Ovary (tissue), 10 donors: ENCODE measurements at places on chromosomes 12 and 14.

DNA sequence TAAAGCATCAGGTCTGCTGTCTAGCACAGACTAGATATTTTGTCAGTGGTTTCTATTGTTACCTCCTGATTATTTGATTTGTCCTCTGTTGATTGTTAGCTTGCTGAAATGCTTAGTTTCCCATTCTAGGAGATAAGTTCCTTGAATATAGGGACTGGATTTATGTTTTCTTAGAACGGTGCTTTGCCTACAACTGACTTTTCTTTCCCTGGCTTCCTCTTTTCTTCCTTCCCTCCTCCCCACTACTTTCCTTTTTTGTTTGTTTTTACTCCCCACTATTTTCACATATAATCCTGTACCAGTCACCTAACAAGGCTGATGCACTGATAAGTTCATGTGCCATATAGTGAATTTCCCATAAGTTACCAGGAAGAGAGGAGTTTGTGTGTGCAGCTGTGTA lies 58.5 kb upstream of the METAP2 start:
- DNase-seq, result no peak

- no peak for DNase-seq
Measured at GRCh38 chr12:103455020-103455763, 40.6 kb downstream of the C12orf42 start.

- DNase-seq, result no peak
Measured at GRCh38 chr12:61098031-61098580, 1162.1 kb upstream of the USP15 start.

GRCh38 chr14:65025818-65026217 lies 39.1 kb downstream of the FNTB start:
- no peak for DNase-seq

- no peak for DNase-seq
Measured at GRCh38 chr14:102592763-102593060, 263 bp downstream of the RCOR1 start.

GRCh38 chr14:49923881-49924280 lies 31.0 kb downstream of the ARF6 start:
- DNase-seq, result no peak

- no peak for DNase-seq
Measured at GRCh38 chr14:95339301-95339865, 19.7 kb upstream of the CLMN start.

DNA sequence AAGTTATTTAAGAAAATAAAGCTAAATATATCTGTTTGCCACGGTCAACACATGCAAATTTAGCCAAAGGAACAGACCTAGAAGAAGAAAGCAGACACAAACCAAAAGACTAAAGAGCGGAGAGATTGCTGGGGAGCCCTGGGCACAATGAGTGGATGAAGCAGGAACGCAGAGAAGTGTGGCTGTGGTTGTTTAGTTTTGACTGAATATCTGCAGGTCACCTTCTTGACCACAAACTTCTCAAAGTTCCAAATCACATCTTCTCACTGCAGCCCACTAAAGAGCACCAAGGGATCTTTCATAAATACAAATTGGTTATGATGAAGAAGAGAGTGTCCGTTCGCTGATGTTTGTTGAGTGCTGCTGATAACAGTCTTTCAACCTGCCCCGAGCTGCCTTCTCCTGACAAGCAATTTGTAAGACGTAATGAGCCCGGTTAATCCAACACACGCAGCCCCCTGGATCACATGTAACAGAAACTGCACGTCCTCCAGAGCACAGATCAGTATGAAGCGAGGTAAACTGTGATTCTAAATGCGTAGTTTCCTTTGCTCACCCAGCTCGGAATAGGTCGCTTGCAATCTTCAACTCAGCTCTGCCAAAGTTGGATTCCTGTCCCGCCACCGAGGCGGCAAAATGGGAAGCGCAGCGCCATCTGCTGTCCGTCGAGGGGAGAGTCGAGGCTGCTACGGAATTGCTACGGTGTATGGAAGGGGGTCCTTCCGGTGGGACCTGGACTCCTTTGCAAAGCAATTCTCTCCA lies 120.8 kb downstream of the GXYLT1 start:
- peak; percentile 82 for DNase-seq

DNA sequence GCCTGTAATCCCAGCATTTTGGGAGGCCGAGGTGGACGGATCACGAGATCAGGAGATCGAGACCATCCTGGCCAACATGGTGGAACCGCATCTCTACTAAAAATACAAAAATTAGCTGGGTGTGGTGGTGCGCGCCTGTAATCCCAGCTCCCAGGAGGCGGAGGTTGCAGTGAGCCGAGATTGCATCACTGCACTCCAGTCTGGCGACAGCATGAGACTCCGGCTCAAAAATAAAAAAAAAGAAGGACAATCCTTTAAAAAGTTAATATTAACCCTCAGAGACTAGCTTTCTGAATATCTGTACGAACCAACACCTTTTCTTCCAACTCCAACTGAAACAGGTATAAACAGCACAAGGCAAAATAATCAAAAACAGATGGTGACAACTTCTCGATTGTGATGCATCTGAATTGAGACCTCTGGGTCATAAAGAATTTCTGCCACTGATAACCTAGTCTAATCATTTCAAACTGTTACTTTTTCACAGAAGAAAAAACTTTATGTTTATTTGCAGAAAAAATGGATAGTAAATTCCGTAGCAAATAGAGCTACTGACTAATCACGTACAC lies 27.8 kb downstream of the CLIP1 start:
- DNase-seq, result no peak

GRCh38 chr12:108425238-108425795 lies 86.2 kb upstream of the CMKLR1 start:
- no peak for DNase-seq

DNA sequence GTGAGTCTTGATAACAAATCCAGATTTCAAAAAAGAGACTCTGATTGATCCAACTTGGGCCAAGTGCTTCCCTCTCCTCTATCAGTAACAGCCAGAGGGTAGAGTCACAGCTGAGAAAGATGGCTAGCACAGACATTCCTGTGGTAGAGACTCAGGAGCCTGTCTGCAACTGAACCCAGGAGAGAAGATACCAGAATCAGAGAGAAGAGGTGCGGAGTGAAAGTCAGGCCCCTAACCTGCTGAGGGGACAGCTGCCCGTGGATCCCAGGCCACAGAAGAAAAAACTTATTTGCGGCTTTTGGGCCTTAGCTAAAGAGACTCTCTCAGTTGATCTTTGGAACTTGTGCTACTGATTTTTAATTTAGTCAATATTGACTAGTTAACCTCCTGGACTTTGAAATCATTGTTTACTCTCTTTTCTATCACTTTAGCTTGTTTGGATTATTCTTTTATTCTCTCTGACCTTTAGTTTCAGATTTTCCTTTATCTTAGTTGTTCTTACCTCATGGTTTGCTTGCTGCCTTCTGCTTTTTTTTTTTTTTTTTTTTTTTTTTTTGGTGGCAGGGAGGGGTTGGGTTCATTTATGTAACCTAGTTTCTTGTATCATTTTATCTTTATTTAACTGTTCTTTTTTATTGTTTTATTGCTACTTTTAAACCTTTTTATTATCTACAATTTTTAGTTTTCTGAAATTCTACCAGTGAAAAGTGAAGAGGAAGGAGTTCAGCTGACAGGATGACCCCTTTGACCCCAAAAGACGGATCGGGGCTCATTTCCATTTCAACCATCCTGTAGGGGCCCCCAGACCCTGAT lies 154.9 kb upstream of the KRR1 start:
- no peak for DNase-seq

DNA sequence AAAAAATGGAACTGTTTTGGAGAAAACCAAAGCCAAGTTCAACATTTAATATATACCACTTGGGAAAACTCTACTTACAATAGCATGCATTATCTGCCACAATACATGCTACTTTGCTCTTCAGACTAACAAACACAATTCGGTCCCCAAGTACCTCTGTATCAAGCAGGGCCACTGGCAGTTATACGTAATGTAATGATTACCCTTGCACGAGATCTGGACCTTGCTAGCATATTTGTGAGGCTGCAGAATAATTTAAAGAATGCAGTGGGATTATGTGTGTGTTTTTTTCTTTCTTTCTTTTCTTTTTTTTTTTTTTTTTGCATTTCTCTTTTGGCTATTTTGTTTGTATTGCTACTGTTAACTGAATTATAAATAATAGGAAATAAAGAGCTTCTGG lies 22.8 kb upstream of the PYGL start:
- no peak for DNase-seq

- no peak for DNase-seq
Measured at GRCh38 chr12:132110677-132111076, 33.4 kb downstream of the DDX51 start.

GRCh38 chr14:103847451-103848174 lies at the start of gene PPP1R13B:
TSS of gene PPP1R13B (minus strand) at chr14:103847575. CDS start at chr14:103847307, 268 bp downstream.
- DNase-seq, result peak; percentile 97

GRCh38 chr14:68822132-68822651 lies 29.3 kb upstream of the ZFP36L1 start:
- DNase-seq, result no peak
